ENCODE measurements at places on chromosomes 3 and 15.

DNA sequence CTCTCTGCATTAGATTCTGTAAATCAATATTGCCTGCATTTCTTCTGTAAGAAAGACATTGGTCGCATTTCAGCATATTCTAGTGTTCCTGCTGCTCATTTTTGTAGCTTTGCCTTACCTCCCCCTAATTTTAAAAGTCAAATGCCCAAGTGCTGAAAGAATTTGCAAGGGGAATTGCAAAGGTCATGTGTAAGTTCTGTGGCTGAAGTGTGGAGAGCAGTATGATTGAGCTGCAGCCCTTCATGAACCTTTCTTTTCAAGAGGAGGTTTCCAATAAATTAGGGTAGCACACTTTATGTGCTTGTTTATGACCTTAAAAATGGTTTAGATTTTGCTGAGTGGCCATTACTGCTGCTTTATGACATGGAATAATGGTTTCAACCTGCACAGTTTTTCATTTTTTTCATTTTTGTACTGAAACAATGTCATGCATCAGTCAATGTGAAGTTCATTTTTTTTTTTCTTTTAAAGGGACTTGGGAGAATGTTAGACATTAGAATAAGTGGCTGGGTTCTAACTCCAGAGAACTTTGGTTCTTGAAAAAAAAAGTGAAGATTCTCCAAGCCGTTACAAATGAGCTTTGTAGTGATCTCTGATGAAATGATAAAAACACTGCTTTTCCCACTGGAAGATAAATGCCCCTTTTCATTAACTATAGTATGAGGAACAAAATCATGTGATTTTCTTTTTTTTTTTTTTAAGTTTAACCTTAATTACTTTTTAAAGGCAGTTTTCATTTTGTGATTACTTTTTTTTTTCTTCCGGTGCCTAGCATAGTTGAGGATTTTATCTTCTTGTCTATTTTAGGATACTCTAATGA lies 99.6 kb downstream of the MITF start:
- H3K4me3 ChIP-seq: no peak overlapping the region
- no peaks in the 10 kb centered on the region for H3K4me1 ChIP-seq
- no peaks in the 10 kb centered on the region for H3K27me3 ChIP-seq
- H3K27ac ChIP-seq: no peak overlapping the region
- H3K36me3 ChIP-seq: no peaks in the 10 kb centered on the region

DNA sequence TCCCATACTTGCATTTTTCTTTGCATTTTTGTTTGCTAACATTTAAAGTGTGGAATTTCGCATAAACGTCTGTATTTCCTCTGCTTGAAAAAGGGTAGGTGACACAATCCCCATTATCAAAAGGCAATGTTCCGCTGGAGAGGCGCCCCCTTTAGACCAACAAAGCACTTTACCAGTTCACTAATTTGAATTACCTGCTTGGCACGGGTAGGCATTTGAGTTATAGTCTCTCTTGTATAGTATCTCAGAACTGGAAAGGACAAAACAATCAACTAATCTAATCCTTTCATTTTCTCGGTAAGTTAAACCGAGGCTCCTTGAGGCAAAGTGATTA lies 775 bp upstream of the CCDC39 start:
- peak overlapping the region; percentile 71 for H3K4me3 ChIP-seq
- DNase-seq: peak; percentile 3
- H3K4me1 ChIP-seq: no peaks in the 10 kb centered on the region
- H3K27me3 ChIP-seq: peaks cover 15% of the 10 kb centered on the region
- peak overlapping the region; percentile 43 for H3K27ac ChIP-seq

- no peaks in the 10 kb centered on the region for H3K36me3 ChIP-seq
- H3K4me3 ChIP-seq: no peak overlapping the region
- DNase-seq: no peak
- no peaks in the 10 kb centered on the region for H3K4me1 ChIP-seq
These were observed 118.8 kb downstream of the SST start for GRCh38 chr3:187551416-187551815.

GRCh38 chr15:69792823-69793222 lies 304.9 kb downstream of the TLE3 start:
- H3K4me3 ChIP-seq: no peak overlapping the region
- peaks cover 10% of the 10 kb centered on the region for H3K4me1 ChIP-seq
- H3K36me3 ChIP-seq: no peaks in the 10 kb centered on the region
- DNase-seq: no peak
- peaks cover 2% of the 10 kb centered on the region for H3K27me3 ChIP-seq

DNA sequence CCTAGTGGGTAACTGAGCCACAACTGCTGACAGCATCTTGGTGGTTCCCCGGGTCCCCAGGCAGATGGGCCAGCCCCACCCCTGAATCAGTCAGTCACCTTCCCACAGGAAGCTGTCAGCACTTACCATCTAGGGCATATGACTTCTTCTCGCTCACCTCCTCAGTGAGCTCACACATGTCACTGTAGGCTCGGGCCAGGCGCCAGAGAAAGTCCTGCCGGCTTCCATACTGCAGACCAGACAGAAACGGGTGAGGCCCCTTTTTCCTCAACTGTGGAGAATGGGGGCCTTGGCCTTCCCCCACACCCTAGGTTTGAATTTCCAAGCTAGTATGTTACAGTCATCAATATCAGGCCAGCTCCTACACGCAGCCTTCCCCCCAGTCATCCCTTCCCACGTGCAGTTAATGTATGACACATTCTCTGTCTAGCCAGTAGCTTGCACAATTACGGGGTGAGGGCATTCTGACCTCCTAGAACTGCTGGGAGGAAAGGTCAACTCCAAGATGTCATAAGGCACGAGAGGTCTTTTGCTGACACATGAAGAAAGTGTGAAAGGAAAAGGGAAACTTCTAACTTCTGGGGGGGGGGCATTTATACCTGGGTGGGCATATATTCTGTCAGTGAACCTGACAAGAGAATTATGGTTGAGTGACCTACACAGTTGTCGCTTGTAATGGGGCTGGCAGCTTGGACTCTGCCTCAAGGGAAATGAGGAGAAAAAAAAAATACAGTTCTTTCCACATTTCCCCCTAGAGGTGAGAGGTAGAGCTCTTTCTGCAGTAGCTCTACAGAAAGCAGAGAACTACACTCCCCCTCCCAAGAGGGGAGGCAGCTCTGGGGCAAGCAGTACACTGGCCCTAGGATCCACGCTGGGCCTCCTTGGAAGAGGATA lies 10.9 kb downstream of the RMDN3 start:
- DNase-seq: peak; percentile 88
- peaks cover 64% of the 10 kb centered on the region for H3K36me3 ChIP-seq
- H3K4me1 ChIP-seq: peaks cover 59% of the 10 kb centered on the region
- peak overlapping the region; percentile 92 for H3K27ac ChIP-seq
- no peaks in the 10 kb centered on the region for H3K27me3 ChIP-seq
- H3K4me3 ChIP-seq: no peak overlapping the region

DNA sequence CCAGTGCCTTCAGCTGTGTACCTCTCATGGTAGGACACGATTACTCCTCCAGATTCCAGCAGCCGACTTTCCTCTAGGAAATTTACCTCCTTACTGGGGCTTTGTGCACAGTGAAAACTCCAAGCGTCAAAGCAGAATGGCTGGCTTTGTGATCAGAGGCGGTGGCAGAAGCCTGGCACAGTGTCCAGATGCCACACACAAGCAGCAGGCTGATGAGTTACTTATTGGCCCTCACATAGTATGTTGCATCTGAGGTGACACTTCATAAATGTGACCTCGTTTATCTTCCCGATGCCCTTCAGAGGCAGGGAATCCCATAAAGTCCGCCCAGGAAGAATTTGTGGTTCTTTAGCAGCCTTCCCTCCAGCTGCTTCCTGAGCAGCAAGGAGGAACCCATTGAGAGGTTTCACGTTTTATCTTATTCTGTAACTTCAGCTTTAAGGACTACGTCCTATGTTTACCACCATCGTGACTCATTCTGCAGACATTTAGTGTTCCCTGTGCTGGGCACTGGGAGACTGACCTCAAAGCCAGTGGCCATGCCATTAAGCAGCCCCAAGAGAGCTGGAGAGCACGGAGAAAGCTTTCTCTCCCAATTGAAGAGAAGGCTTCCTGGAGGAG lies 107.1 kb upstream of the C15orf61 start:
- H3K27me3 ChIP-seq: no peaks in the 10 kb centered on the region
- no peaks in the 10 kb centered on the region for H3K4me1 ChIP-seq
- no peaks in the 10 kb centered on the region for H3K36me3 ChIP-seq
- no peak overlapping the region for H3K4me3 ChIP-seq

GRCh38 chr15:89656116-89656815 lies 999 bp upstream of the KIF7 start:
- H3K27ac ChIP-seq: no peak overlapping the region
- H3K27me3 ChIP-seq: peaks cover 34% of the 10 kb centered on the region

DNA sequence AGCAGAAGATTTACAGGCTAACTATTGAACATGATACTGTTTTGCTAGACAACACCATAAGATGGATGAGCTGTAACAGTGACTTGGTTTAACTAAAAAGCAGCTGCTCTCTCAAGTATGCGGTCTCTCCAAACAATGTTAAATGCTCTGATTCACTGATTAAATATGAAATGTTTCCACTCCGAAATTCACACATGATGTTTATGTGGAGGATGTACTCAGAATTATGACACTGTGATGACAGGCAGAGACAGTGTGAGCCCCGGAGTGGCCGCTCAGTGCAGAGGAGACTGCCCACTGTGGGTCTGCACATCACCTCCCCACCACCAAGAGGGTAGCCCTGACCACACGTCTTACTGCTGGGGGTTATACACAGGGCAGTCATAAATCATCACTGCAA lies 83.9 kb upstream of the MEX3B start:
- H3K4me3 ChIP-seq: no peak overlapping the region
- no peaks in the 10 kb centered on the region for H3K27me3 ChIP-seq
- H3K36me3 ChIP-seq: peaks cover 30% of the 10 kb centered on the region

GRCh38 chr15:52466134-52466701 lies 62.5 kb downstream of the MYO5A start:
- H3K4me1 ChIP-seq: no peaks in the 10 kb centered on the region
- no peak overlapping the region for H3K4me3 ChIP-seq
- H3K27me3 ChIP-seq: no peaks in the 10 kb centered on the region
- no peaks in the 10 kb centered on the region for H3K36me3 ChIP-seq

GRCh38 chr3:121619691-121620090 lies 26.5 kb downstream of the FBXO40 start:
- H3K27me3 ChIP-seq: no peaks in the 10 kb centered on the region
- H3K36me3 ChIP-seq: no peaks in the 10 kb centered on the region
- DNase-seq: no peak
- no peak overlapping the region for H3K4me3 ChIP-seq
- H3K4me1 ChIP-seq: no peaks in the 10 kb centered on the region

DNA sequence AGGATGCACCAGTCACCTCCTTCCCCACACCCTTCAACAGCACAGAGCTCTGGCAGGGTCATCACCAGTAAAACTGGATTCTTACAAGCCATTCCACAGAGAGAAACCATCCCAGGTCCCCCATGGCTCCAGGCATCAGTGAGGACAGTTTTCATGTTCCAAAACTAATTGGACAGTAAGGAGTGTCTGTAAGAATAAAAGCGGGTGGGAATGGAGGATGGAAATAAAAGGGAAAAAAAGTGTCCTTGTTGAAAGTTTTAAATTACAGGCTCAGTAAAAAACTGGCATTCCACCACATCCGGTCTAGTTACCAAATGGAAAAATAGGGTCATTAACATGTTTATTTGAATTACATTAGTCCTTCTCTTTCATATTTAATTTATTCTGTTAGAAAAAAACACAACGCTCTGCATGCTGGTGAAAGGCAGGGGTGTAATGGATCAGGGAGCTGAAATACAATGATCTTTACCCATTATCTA lies 117.4 kb downstream of the TIGIT start:
- DNase-seq: no peak
- no peaks in the 10 kb centered on the region for H3K4me1 ChIP-seq
- no peak overlapping the region for H3K27ac ChIP-seq
- no peaks in the 10 kb centered on the region for H3K27me3 ChIP-seq
